ENCODE measurements at places on chromosomes 16 and 17. TPM values are rescaled to one million over a fixed set of nuclear protein-coding genes. Genes with fewer than 3 reads are reported as not detected.

GRCh38 chr16:58154345-58154744 is 25.2 kb upstream of the CFAP20 start:
- DNase-seq = no peak

DNA sequence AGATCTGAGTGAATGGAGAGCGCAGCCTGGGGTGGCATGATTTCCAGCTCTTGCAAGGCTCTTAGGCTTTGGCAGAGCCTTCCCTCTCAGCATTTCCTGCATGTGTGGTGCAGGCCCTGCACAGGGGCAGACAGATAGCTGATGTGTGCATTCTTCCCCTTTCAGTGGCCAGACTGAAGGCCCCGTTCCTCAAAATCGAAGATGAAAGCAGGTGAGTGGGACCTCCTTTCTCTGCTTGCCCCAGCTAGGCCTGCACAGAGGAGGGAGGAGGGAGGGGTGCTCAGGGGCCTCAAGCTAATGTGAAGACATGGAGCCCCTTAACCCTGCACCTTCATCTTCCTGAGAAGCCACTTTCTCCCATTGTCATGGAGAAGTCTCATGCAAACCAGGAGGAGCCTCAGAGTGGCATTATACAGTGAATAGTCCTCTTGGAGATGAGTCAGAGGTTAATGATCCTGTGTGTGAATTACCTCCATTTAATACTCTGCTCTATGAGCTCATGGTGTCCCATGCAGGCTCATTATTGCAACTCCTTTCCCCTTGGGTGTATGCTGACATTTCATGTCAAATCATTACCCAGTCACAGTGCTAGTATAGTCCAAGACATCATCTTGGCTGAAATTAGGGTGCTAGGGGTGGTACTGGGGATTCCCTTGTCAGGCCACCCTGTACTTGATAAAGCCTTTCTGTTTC is 20.4 kb upstream of the ADAM11 start:
- no peak for DNase-seq

The MYH2 gene
- total RNA-seq = 0.23 TPM

DNA sequence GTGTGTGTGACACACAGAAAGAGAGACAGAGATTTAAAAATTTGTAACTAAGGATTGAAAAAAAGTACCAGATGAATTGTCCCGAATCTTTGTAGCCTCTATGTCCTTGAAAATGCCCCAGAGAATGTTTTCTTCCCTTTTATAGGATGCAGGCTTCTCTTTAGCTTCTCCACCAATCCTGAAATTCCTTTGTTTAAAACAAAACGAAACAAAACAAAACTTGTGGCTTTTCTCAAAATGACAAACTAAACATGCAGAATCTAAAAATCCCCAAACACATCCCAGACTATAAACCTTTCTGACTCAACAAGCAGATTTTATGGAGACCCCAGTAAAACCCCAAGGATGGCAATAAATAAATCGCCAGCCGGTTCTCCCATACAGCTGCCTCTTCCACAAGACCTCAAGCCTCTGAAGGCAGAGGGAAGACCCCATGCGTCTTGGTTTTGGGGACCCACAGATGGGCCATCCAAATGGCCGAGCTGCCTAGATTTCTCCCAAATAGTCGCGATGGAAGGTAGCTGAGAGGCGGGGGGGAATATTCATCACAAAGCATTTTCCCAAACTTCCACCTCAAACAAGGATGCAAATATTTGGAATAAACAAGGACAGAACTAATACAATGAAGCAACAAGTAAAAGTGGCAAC is 269.5 kb upstream of the FOXF1 start:
- DNase-seq = no peak

The NPLOC4 gene
- 157 TPM for total RNA-seq

DNA sequence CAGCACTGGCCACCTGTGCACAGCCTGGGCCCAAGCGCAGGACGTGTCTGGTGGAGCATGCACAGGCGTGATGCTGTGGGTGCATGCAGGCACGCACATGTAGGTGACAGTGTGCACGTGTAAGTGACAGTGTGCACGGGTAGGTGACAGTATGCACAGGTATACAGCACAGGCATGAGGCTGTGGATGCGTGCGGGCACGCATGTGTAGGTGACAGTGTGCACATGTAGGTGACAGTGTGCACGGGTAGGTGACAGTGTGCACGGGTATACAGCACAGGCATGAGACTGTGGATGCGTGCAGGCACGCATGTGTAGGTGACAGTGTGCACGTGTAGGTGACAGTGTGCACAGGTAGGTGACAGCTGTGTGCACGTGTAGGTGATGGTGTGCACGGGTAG is 7.9 kb downstream of the RPUSD1 start:
- DNase-seq = no peak

GRCh38 chr17:66811683-66812054 is 23.2 kb upstream of the CACNG5 start:
- DNase-seq = no peak

DNA sequence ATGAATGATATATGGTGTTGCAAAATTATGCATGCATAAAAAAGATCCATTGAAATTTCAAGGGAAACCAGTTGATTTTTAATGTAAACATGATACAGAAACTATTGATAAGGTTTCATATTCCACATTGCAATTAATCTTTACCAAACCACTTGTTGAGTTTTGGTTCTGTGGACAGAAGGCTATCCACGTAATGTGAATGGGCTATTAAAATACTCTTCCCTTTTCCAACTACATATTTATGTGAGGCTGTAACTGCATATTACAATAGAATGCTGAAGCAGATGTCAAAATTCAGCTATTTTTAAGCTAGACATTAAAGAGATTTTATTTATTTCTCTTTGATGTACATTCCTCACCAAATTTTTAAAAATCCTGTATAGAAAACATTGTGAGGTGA is 33.7 kb upstream of the VPS4A start:
- no peak for DNase-seq

The EPOP gene
- 7.9 TPM for total RNA-seq

The ACADVL gene
- total RNA-seq = 240 TPM

DNA sequence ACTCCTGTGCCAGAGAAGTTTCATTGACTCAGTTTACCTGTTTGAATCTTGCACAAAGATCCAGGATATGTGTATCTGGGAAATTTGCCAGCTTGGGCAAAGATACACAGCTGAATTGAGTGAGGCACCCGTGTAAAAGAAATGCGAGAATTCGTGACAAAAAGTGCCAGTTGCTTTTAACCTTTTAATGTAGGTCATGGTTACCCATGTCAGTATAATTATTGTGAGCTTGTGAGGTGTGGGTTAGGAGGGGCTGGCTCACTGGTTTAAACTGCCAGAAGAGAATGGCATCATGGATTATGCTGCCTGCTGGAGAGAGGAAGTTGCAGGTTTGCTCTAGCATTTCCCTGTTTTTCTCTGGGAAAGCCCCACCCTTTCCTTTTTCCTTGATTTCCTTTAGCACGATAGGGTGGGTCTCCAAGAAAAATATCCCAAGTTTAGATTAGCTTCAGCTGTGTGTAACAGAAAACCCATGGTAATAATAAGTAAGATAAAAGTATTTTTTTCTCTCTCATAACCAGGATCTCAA is 24.8 kb upstream of the NDRG4 start:
- no peak for DNase-seq

The TSR1 gene
- 30.9 TPM for total RNA-seq

DNA sequence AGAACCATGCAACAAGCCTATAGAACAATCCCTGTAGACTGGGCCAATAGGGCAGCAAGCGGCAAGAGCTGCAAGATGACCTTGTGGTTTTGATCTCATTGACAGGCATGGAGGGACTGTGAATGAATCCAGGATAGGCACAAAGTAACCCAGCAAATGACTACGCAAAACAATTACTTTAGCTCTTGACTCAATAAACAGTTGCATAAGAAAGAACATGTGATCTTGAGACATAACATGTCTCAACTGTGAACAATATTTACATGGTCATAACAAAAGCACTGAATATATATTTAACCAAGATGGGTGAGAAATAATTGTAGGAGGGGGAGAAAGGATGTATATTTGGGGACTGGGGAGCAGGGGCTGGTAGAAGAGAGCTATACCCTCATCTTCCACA is 313.7 kb upstream of the CDH5 start:
- DNase-seq = no peak

DNA sequence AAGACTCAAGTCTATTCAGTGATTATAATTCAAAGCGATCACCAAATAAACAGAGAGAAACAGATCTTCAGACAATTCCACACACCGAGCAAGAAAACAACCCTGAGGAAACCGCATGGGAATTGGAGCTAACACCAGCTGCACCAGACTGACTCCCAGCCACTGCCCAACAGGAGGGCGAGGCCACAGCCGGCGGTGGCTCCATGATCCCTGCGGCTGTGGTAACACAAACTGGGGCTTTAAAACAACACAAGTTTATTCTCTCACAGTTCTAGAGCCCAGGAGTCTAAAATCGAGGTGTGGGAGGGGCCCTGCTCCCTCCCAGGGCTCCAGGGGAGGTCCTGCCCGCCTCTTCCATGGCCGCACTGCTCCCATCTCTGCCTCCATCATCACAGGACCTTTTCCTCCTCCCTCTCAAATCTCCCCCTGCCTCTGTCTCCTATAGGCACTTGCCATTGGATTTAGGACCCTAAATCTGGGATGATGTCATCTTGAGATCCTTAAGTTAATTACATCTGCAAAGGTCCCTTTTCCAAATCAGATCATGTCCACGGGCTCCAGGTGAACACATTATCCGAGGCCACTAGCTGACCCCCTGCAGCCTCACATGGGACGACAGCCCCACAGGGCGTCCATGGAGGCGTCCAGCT is 9.7 kb upstream of the HEXD start:
- no peak for DNase-seq

DNA sequence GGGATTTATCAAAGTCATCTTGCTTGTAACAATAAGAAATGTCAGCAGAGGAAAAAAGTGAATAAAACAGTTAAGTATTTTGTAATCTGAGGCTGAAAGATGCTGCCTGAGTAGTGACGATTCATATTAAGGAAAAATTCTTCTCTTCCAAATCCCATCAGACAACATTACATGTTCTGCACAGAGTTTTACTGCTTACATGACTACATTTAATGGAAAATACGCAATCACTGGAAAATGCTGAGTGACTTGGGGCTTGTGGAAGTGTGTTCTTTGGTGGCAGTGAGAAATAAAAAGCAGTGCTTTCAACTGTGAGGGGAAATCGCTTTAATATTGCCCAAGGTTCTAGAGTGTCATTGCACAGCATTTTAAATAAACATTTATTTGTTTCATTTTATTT is 1025.2 kb upstream of the GOT2 start:
- DNase-seq = no peak

- DNase-seq = no peak
These were observed 33.2 kb downstream of the METTL16 start for GRCh38 chr17:2478458-2478857.

The DHODH gene
- 4.5 TPM for total RNA-seq

DNA sequence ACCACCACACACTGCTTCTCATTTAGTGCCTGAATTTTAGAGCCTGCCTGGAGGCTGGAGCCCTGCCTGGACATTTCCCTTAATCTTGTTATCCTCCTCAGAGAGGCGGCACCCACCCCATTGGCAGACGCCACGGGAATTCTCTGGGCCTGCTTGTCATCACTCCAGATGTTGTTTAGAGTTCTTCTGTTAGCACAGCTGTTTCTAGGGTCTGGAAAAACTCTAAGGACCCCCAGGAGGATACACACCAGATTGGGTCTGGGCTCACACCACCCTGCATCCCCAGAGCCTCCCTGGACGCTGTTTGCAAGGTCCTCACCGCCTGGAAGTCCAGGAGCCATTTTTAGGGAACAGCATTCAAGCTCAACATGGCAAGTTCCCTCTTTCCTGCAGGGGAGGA is 565 bp upstream of the XAF1 start:
- DNase-seq = peak; percentile 67

- peak; percentile 100 for DNase-seq
These were observed at the start of gene CAVIN1 for GRCh38 chr17:42422958-42423712. Gene CAVIN1, minus strand, starts transcription at chr17:42423256. Its CDS starts 159 bp downstream, at chr17:42423097.

- no peak for DNase-seq
These were observed 3.1 kb downstream of the NFE2L1 start for GRCh38 chr17:48051283-48051682.

The ATAD5 gene
- total RNA-seq = 7.6 TPM

DNA sequence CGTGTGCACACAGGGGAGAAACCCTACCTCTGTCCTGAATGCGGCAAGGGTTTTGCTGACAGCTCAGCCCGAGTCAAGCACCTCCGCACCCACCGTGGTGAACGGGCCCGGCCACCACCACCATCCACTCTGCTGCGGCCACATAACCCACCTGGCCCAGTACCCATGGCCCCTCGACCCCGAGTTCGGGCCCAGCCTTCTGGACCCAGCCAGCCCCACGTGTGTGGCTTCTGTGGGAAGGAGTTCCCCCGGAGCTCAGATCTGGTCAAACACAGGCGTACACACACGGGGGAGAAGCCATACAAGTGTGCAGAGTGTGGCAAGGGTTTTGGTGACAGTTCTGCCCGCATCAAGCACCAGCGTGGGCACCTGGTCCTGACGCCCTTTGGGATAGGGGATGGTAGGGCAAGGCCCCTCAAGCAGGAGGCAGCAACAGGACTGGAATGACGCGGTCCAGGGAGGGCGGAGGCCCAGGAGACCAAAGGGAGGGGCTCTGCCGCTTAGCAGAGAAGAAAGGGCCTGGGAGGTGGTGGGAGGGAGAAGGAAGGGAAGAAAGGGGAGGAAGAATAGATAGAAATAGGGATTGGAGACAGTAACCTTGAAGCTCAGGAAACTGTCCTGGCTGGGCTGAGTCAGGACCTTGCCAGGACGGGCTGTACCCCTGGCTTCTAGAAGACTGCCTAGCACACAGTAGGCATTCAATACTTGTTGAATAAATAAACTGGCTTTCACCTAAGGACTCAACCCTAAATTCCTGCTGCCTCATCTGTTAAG is 3.6 kb downstream of the ZNF48 start:
- DNase-seq = no peak

DNA sequence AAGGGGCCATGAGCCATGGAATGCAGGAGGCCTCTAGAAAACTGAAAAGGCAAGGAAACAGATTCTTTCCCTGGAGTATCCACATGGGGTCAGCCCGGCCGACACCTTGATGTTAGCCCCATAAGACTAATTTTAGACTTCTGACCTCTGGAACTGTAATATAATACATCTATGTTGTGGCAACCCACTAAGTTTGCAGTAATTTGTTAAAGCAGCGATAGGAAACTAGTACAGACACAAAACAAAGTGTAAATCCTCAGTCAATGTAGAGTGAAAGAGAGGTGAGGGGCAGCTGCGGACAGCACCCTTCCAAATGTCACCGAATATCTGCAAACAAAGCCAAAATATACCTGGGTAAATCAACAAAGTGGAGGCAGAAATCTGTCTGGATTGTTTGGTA is 7.2 kb upstream of the SIAH1 start:
- DNase-seq = no peak

The NR1D1 gene
- total RNA-seq = 0.07 TPM

The TSNAXIP1 gene
- total RNA-seq = not detected

GRCh38 chr17:36858119-36859002 is 78.9 kb upstream of the LHX1 start:
- no peak for DNase-seq
